ENCODE measurements at places on chromosomes 3 and 15.

DNA sequence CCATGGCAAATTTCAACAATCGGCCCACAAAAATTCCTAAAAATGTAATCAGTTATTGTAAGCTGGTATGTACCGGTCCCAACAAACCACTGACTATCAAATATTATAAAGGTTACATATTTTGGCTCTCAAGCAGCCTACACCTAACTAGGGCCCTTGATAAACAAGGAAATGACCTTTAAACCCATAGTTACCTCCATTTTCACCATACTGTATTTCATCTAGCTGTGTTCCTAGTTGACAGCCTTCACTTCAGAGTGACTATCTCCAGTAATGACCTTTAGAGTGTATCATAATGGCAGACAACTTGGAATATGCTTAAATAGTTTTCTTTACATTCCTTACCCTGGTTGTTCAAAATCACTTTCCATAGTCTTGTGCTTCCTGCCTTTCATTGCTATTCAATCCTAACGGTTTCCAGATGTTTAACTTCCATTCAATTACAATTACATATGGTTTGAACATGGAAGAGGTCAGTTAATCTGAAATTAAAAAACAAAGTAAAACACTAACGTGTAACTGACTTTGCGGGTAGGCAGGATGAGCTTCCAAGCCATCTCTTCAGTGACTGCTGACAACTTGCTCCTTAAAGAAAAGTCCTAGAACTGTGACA is 111.9 kb upstream of the TSC22D2 start:
- no peak for DNase-seq

- peak; percentile 51 for DNase-seq
These were observed 340 bp downstream of the TMEM44 start for GRCh38 chr3:194632809-194633348.

DNA sequence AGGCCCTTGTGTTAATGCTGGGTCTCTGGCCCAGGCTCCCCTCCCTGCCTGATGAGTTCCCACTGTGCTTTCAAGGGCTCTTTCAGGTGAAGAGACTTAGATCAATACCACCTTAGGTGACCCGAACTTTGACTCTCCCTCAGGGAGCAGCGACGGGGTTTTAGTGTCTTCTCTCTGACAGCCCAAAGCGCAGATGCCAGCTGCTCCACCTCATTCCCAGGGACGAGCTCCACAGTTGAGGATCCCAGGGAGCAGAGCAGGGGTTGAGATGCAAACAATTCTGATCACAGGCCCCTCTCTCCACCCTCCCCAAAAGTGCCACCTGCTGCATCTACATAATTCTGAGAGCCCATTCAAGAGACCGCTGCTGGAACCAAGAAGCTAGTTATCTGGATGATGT is 265.1 kb downstream of the TJP1 start:
- DNase-seq = no peak

GRCh38 chr3:197775317-197775716 is 15.7 kb upstream of the LRCH3 start:
- DNase-seq = no peak

DNA sequence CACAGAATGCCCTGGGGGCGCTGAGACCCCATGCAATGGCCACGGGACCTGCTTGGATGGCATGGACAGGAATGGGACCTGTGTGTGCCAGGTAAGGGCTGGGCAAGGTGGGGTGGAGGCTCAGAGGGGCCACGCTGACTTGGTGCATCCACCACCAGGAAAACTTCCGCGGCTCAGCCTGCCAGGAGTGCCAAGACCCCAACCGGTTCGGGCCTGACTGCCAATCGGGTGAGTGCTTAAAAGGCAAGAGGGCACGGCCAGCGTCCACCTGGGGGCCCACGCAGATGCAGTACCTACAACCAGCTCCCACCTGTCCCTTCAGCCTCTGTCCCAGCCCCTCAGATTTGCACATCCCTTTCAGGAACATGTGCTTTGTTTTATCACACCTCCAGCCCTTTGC is 6.9 kb downstream of the STAB1 start:
- DNase-seq = no peak

GRCh38 chr3:182910936-182911781 is 69.2 kb downstream of the DCUN1D1 start:
- no peak for DNase-seq

- DNase-seq = no peak
These were observed 47.5 kb upstream of the FSIP1 start for GRCh38 chr15:39830166-39830565.

GRCh38 chr3:28836199-28836598 is 444.7 kb upstream of the RBMS3 start:
- DNase-seq = no peak

GRCh38 chr3:17894434-17895060 is 152.1 kb upstream of the TBC1D5 start:
- peak; percentile 69 for DNase-seq

GRCh38 chr15:81030301-81030750 is 29.6 kb downstream of the TLNRD1 start:
- peak; percentile 19 for DNase-seq

- no peak for DNase-seq
These were observed 3.9 kb downstream of the PRKCD start for GRCh38 chr3:53164911-53165310.

DNA sequence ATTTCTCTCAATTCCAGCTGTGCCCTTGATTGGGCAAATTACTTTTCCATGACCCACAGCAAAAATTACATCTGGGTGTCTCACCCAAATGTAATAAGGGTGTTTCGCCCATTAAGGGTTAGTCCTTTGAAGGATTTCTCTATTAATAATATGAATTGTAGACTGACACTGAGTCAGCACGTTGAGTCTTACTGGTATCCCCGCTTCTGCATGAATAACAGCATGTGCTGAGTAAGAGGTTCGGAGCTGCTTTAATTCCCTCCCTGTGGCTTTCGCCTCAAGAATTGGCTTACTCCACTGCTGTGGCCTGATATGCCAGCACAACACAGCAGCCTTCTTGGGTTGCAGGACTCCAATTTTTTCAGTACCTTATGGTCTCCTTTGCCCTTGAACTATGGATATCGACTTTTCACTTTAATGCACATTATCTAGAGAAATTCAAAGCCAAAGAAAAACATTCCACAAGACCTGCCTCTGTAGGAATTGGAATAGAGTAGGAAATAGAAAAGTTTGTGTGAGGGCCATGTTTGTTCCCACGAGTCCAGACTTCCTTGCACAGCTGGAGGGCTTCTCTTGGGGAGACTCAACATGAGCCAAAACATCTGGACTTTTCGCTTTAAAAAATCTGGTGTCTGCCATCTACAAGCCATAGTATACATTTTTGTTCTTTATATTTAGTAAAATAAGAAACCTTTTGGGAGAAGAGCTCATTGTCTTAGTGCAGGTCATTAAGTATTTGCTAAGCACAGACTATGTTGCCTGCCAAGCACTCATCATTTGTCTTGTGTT is 20.7 kb upstream of the ERC2 start:
- DNase-seq = no peak

DNA sequence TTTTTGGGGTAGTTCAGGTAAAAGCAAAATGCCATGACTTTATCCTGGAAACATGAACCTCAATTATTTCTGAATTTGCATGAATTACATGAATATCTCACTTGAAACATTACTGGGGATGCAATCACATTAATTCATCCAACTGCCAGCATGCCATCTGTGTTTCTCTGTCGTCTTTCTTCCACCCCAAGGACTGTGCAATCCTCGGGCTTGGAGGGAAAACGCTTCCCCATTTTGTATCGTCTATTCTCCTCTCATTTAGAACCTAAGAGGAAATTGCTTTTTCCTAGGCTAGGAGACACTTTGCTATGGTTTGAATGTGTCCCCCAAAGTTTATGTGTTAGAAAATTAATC is 109.4 kb downstream of the SQOR start:
- no peak for DNase-seq

GRCh38 chr3:94256888-94257813 is 194.3 kb downstream of the NSUN3 start:
- no peak for DNase-seq

GRCh38 chr15:92751528-92751927 is 96.0 kb upstream of the FAM174B start:
- no peak for DNase-seq

DNA sequence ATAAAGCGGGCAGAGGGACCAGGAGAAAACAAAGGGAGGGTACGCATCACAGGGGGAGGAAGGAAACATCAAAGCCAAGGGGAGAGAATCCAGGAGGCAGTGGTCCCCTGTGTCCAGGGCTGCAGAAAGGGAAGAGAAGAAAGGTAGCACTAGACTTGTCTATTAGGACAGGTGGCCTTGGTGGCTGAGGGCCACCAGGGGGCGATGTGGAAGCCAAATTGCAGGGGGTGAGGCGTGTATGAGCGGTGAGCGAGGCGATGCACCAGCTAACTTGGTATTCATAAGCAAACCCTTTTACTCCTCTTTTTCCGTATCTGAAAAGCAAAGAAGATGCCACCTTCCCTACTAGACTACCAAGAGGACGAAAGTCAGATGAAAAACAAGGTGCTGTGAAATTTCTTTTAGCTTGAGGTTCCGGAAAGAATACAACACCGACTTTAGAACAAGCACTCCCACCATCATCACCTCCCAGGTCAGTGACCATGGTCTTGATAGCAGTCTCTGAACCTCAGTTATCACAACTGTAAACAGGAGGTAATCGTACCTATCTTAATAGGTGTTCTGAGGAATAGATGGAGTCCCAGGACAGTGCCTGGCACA is 654.4 kb upstream of the ADAMTS9 start:
- DNase-seq = peak; percentile 37

DNA sequence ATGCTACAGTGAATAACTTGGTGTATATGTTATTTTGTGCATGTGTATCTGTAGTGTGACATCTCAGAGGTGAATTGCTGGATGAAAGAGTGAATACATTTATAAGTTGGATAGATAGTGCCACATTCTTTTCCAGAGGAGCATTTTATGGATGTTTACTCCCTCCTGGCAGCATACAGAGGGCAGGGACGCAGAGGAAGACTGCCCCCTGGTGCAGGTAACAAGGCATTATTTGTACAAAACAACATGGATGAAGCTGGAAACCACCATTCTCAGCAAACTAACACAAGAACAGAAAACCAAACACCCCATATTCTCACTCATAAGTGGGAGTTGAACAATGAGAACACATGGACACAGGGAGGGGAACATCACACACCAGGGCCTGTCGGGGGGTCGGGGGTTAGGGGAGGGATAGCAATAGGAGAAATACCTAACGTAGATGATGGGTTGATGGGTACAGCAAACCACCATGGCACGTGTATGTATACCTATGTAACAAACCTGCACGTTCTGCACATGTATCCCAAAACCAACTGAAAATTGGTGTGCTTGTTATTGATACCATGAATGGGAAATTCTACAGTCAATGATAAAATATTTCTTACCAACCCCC is 57.9 kb upstream of the CTXND1 start:
- no peak for DNase-seq

- no peak for DNase-seq
These were observed 94.8 kb downstream of the CPN2 start for GRCh38 chr3:194256040-194256945.

DNA sequence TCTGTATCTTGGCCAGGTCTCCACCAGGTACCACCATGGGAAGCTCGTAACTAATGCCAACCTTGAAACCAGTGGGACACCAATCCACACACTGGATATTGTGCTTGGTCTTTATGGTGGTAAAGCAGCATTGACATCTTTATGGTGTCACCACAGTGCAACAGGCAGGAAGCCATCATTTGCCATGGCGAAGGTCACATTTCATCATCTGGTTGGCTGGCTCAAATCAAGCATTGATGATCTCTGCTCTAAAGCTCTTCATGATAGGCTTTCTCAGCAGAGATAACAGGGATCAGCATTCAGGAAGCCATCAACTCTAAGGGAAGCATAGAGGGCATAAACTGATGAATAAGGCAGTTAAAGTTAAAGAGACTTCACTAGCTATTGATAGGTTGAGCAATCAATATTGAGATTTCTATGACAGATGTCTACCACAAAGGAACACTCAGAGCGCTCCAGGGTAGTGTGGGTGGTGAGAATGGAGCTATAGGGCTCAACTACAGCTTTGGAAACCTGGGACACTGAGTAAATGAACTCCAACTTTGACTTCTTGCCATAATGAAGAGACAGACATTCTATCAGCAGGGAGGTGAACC is 54.1 kb upstream of the ACTC1 start:
- no peak for DNase-seq

DNA sequence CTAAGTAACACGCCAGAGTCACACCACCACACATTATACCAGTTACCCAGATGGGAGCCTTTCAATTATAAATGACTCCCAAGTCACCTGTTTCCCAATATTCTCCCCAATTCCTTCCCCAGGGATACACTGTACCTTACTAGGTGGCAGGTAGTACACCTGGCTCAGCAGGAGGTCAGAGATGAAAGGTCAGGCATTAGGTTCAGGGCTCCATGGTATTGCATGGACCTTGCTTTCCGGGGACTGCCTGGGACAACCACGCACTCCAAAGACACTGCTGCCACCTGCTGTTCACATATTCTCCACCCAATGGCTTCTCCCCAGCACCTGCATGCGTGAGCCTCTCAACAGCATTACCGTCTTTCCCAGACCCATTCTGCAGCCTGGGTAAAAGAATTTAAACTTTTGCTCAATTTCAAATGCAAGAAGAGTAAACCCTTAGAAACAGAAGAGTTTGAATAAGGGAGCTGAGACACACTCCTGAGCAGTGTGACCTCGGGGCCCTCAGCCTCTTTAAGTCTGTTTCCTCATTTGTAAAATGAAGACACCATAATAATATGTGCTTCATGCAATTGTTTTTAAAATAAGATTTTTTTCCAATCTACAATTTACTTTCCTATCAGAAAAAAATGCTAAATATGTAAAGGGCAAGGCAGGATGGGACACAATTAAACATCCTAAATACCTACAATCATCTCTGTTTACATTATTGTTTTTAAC is 28.0 kb upstream of the LACTB start:
- peak; percentile 80 for DNase-seq

GRCh38 chr3:43953814-43954692 is 263.3 kb downstream of the ABHD5 start:
- no peak for DNase-seq

Measured in Kasumi-1 (cell line).